ENCODE measurements at places on chromosomes 16 and 17.
A peak's percentile ranks its signal among the peaks of the same experiment; 100 is the strongest.

DNA sequence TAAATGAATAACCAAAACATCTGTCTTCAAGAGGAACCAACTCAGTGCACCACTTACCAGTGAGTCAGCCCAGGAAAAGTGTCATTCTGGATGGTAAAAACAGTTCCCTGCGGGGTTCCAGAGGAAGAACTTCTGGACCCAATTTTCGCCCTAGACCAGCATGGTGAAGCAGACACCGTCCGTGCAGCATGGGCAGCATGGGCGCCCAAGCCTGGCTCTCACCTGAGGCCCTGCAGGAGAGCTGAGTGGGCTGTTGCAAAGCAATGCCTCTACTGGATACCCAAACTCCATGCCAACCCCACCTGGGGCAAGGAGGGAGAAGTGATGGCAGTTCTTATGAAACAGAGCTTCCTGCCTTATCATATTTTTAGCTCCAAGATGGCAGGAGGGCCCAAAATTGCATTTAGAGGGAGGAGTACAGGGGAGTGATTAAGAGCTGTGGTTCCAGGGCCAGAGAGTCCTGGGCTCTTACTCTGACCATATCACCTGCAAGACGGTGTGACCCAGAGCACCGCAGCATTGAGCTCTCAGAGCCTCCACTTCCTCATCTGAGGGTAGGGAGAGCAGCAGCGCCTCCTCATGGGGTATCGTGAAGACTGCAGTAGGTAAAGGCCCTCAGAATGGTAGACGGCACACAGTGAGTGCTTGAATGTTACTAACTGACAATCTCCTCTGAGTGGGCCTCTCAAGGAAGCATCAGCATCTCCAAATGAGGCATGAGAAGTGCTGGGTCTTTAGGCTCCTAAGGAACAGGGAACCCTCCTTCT, 16.6 kb upstream of the INPP5K start:
- no peak for DNase-seq

- DNase-seq = no peak
Observed at GRCh38 chr17:57809879-57810278, 40.0 kb downstream of the MRPS23 start.

DNA sequence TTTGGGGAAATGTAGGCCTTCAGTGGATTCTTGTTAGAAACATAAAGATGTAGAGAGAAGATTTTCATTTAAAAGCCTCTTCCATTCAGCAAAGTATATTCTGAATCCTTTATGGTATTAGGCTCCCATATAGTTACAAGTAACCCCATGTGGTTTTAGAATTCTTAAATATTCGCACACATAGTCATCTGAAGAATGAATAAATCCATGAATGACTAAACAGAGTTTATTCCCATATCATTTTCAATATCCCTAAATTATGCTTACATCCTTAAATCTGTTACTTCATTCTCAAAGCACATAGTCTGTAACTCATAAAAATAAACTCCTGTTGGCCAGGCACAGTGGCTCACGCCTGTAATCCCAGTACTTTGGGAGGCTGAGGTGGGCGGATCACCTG, 962.1 kb downstream of the KCNJ18 start:
- no peak for DNase-seq

- no peak for DNase-seq
Observed at GRCh38 chr16:69434066-69434465, 9.6 kb downstream of the CYB5B start.

DNA sequence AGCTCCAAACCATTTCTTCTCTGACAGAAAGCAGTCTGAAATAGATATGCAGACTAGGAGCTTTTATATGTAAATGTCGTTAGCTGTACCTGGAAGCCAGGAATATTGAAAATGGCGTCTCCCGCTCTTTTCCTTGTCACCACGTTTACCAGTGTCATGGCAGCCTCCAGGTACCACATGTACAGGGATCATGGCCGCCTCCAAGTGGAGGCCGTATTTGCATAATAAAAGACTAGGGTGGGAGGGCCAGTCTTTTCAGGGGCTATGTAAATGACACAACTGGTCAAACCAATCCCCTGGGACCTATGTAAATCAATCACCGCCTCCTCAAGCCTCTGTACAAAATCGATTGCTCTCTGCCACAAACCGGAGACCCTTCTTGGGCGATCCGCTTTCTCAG, 54.3 kb downstream of the MYOCD start:
- DNase-seq = no peak

GRCh38 chr17:18859256-18859655, 1.3 kb downstream of the PRPSAP2 start:
- DNase-seq = no peak

DNA sequence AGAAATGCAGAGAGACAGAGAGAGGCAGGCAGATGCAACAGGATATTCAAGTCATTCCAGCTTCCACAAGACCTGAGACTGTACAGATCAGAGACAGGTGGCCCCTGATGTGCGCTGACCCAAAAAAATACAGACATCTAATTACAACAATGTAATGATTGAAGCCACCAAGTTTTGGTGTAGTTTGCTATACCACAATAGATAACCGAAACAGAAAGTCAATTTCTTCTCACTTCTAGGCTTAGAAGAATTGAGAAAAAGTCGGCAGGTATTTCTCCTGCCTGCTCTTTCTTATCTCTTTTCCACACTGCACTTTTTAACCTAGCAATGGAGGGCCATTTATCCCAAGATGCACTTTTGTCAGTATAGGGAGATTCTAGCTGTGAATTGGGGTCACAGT, 949.2 kb downstream of the CDH11 start:
- no peak for DNase-seq

DNA sequence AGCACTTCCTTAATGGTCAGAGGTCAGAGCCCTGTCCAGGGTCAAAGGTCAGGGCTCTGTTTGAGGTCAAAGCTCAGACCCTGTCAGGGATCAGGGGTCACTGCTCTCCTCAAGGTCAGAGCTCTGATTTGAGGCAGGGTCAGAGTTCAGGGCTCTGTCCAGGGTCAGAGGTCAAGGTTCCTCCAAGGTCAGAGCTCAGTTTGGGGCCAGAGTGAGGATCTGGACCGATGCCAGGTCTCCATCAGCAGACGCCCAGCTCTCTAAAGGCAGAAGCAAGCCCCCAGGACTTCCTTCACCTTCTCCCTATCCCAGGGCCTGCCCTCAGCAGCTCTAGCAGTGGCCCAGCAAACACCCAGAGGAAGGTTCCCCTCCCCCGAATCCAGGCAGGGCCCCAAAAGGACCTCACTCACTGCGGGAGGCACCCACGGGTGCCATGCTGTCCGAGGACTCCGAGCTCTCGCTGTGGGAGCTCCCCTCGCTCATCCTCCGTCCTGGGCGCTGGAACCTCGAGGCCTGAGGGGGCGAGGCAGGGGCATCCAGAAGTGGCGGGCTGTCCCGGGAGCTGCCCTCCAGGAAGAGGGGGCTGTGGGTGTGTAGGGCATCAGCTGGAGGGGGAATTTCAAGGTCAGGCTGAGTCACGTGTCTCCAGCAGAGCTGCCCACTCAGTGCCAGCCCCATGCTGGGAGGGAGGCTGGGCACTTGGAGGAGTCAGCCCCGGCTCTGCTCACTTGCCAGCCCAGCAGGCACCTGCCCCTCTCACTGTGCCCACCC, 26.7 kb downstream of the PIMREG start:
- no peak for DNase-seq

DNA sequence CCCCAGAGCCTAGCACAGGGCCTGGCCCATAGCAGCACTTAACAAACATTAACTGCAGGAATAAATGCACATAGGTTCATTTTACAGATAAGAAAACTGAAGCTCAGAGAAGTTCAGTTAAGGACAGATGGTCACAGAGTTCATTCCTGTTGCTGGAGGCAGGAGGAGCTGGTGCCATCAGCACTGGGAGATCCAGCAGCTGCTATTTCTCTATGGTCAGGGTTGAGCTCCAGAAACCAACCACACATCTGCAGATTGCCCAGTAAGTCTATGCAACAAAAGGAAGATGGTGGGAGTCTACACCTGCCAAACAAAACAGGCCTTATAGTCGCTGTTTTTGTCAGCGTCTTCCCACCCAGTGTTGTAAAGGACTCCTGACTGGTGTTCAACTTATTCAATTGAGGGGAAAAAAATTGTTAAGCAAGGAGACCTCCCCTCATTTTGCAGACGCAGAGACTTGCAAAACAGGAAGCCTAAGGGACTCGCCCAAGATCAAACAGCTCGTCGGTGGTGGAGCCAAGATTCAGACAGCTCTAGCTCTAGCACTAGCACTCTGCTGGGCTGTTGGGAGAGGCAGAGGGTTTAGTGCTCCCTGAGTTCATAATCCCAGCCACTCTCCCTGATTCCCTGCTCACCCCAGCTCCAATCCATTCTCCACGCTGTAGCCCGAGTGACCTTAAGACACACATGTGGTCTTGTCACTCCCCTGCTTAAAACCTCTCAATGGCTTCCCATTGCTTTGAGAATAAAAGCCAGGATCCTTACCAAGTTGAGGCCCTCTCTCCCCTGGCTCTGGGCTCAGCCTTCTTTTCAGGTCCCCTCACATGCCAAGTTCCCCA, 9.0 kb downstream of the NOG start:
- DNase-seq = no peak

DNA sequence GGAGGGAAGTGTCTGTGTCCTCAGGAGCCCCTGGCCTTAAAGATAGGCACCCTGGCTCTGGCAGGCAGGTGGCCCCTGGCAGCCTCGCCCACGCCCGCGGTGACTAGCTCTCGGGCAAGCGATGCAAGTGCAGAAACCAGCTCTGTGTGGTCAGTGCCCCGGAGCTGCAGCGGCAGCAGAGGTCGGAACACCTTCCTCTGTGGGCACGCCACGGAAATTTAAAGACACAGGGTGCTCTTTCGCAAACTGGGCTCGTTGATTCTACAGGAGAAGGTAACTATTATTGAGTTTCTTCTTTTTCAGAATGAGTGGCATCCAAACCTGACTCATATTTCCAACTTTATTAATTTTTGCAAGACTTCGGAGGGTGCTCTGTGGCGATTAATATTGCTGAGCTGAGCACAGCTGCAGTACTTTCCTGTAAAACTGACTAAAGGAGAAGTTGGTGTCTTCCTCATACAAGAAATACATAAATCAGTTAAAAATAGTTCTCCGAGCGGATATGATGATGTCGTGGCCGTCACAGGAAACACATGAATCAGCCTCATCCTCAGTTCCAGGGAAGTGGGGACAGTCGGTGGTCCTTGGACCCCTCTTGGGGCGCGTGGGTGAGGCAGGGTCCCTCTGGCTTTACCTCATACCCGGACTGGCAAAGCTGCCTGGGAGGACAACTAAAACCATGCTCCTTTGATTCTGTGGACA, 120.2 kb downstream of the METRNL start:
- DNase-seq = peak; percentile 41

DNA sequence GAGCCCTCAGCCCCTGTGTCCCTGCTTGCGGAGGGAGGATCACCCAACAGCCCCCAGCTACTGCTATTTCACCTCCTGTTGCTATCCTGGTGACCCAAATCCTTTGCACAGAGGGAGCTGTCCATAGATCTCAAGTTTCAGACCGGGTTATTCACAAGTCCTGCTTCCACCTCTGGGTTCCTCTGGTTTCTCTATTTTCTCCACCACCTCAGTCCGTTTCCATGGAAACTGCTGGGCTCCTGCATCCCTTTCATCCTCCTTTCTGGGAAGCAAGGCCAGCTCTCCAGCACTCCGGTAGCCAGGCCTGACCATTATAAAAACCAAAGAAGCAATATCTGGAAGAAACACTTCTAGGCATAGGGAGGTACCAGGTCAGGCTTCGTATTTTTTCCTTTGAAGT, 4.8 kb upstream of the CALB2 start:
- DNase-seq = no peak

- DNase-seq = no peak
Observed at GRCh38 chr16:20181416-20181815, 107.7 kb upstream of the GPR139 start.

GRCh38 chr17:60145006-60145935, 4.5 kb upstream of the CA4 start:
- DNase-seq = no peak

DNA sequence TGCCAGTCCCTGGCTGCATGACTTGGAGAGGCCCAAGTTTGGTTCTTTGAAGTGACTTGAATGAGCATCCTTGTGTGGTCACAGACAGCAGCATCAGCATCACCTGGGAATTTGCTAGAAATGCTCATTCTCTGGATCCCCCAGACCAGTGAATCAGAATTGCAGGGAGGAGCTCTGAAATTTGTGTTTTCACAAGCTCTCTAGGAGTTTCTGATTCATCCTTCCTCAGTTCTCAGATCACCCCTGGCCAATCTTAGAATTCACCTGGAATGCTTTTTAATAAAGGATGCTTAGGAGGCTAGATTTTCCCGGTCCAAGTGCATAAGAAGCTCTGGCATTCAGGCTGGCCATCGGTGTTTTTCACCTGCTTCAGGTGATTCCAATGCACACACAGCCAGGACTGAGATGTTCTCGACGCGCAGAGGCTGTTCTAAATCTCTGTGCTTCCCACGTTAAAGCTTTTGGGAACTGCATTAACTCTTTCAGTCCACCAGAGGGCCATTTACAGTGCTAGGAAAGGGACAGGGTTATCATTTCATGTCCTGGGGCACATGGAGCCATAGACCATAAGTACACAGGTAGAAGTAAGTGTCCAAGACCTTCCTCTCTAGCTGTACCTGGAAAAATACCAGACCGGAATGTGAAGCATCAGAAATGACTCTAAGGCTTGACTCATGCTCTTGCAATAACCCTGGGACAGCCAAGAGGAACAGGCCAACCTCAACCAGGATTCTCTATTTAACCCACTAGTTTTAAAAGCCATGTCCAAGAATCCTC, 85.7 kb upstream of the XYLT1 start:
- DNase-seq = no peak

DNA sequence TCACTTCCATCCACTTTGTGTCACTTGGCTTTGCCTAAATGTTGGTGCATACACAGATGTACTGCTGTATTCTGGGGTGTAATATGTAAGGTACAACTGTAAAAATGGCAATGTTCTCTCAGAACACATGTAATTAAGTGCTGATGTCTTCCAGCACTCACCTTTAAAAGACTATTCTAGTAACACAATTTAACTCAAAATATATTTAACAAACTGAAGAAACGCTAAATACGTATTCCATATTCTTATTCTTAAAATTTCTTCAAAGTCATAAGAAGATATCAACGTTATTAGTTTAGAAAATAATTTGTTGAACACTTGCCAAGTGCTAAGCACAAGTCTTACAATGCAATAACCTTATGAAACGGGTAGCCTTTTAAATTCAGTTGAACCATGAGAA, 3.6 kb downstream of the CMC2 start:
- no peak for DNase-seq

- DNase-seq = no peak
Observed at GRCh38 chr16:85201574-85201973, 89.3 kb upstream of the CIBAR2 start.

- DNase-seq = no peak
Observed at GRCh38 chr17:69078864-69079263, 18.1 kb upstream of the ABCA9 start.

- DNase-seq = no peak
Observed at GRCh38 chr17:37220607-37220953, 155.2 kb upstream of the C17orf78 start.

GRCh38 chr17:15109608-15110007, 155.5 kb downstream of the PMP22 start:
- DNase-seq = no peak
